Right kidney (tissue), 9 donors: ENCODE measurements at places on chromosomes 5 and 9.
A peak's percentile ranks its signal among the peaks of the same experiment; 100 is the strongest.

GRCh38 chr9:92176068-92176799, 61.0 kb upstream of the SPTLC1 start:
- DNase-seq = no peak

DNA sequence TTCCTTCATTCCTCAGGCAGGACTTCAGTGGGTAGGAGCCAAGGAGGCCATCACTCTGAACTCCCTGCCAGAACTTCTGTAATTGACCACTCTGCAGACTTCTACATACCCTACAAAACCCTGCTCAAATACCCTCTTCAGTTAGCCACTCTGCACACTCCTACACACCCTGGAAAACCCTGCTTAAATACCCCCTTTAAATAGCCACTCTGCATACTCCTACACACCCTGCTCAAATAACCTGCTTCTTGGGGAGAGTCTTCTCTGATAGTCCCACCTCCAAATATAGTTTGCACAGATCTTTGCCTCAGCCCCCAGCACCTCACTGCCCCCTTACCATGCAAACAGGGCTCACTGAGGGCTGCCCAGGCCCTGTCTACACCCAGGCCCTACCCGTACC, 18.6 kb upstream of the CARD19 start:
- no peak for DNase-seq

DNA sequence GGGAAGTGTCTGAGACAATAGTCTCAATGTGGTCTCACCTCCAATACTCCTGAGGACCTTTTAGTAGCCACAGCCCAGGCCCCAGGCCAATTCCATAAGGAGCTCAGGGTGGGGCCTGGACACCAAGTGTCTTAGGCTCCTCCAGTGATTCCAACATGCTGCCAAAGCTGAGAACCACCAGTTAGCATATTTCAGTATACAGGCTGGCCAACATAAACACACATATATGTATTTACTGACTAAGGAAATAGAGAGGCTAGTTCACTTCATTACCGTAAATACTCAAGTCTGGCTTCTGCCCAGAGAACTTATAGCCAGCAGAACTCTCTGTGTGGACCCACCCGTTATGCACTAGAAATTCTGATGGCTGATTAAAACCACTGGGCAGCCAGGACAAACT, 24.1 kb downstream of the S1PR3 start:
- DNase-seq = no peak

DNA sequence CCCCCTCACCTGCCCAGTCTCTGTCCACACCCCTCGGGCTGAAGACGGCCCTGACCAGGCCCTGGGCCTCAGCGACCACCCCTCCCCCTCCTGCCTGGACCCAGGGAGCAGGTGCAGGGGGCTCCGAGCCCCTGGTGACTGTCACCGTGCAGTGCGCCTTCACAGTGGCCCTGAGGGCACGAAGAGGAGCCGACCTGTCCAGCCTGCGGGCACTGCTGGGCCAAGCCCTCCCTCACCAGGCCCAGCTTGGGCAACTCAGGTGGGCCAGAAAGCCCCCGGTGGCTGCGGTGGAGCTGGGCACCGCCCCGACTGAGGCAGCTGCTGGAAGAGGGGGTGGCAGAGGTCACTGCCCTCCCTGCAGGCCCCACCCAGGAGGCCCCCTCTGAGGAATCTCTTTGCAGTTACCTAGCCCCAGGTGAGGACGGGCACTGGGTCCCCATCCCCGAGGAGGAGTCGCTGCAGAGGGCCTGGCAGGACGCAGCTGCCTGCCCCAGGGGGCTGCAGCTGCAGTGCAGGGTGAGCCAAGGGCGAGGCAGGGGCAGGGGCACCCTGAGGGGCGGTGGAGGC, 7.7 kb downstream of the ENTPD8 start:
- DNase-seq = no peak

DNA sequence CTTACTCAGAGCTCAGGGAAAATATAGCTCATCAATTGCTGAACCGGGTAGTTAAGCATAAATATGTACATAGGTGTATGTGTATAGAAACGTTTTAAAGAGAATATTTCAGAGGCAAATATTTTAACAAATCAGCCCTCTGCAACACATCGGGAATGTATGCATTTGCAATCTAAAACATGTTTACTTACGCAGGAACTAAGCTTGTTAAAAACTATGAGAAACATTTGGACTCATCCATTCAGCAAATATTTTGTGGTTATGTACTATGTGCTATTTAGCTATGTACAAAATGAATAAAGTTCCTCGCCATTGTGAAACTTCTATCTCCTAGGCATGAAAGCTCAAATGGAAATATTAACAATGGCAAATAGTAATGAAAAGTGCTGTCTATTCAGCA, 469.9 kb downstream of the ARHGEF28 start:
- DNase-seq = no peak

- DNase-seq = no peak
Measured at GRCh38 chr5:165617491-165617890, 2112.1 kb downstream of the MAT2B start.

- DNase-seq = no peak
Measured at GRCh38 chr9:128412120-128412790, 8.4 kb upstream of the CERCAM start.

- no peak for DNase-seq
Measured at GRCh38 chr5:16926417-16926816, 9.7 kb downstream of the MYO10 start.

GRCh38 chr5:94793113-94793815, 174.8 kb downstream of the SLF1 start:
- no peak for DNase-seq

- DNase-seq = no peak
Measured at GRCh38 chr9:124077915-124078572, 66.5 kb downstream of the LHX2 start.

DNA sequence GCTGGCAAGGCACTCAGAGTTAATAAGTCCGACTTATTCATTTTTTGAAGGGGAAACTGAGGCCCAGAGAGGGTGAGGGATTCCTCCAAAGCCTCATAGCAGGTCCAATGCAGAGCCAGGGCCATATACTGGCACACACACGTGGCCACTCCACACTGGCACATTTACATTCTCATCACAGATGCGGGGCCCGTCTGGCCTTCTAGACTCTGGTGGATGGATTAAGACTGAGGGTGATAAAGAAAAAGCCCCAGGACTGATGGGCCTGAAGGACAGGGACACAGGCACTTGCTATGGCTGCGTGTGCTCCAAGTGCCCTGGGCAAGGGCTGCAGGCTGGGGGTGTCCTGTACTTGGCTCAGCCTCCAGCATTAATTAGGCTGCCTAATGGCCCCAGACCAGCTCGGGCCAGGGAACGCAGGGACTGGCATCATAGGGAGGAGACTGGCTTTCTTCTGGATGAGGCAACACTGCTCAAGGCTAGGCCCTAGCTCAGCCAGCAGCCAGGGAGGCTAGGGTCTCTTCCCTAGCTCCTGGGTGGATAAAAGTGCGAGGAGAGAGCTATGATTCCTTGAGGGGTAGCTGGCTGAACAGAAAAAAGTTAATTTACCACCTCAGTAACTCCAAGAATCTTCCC, 28.5 kb upstream of the CSF1R start:
- DNase-seq = peak; percentile 8

- DNase-seq = no peak
Measured at GRCh38 chr5:85441156-85441555, 1056.5 kb upstream of the EDIL3 start.

DNA sequence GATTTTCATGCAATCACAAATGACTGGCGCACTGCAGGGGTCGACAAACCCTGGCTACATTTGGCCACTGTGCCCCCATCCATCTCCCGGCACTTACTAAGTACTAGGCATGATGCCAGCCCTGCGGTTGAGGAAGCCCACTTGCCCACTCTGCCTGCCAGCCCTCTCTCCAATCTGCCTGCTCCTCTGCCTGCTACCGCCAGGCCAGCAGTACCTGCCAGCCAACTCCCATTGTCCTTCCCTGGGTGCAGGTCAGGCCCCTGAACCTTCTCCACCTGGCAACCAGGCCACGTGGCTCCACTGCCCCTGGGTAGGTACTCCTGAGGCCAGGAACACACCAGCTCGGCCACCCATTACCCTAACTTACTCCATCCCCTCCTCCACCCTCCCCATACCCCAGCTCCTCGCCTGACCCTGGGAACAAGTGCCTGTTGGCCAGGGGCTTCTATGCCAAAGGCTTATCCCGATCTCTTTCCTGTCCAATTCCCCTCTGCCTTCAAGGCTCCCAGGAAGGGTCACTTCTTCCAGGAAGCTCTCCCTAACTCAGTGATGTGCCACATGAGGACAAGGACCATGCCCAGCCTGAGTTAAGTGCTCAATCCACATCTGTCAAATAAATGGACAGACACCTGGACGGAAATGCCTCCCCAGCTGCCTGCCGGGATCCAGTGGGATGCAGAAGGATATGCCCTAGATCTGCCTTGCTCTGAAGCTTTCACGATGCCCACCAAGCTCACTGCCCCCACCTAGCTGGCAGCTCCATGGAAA, 6.6 kb downstream of the EEIG1 start:
- no peak for DNase-seq

DNA sequence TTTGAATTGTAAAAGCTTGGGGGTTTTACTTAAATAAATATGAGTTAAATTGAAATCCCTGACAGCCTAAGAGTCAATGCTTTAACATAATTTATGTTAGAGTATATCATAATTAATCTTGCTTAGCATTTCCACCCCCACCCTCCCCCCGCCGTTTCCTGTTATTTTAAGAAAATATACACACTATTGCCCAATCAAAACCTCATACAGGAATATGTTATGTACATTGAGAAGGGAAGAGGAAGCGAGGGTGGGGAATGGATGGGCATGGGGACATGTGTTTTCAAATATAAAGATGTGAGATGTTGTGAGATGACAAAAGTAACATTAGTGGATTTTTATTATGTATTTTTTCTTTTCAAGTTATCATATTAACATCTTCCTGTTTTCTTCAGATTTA, 561.1 kb upstream of the MEF2C start:
- DNase-seq = no peak

DNA sequence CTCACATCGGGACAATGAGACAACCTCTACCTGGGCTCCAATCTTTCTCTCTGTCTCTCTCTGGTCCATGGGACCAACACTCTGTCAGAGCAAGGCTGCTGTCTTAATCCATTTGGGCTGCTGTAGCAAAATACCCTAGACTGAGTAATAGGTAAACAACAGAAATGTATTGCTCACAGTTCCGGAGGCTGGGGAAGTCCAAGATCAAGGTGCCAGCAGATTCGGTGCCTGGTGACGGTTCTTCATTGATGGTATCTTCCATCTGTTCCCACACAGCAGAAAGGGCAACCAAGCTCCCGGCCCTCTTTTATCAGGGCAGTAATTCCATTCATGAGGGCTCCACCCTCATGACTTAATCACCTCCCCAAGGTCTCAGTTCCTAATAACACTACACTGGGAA, 61.3 kb upstream of the SPOCK1 start:
- no peak for DNase-seq

- DNase-seq = no peak
Measured at GRCh38 chr5:140365941-140366340, 5.9 kb downstream of the SLC4A9 start.

DNA sequence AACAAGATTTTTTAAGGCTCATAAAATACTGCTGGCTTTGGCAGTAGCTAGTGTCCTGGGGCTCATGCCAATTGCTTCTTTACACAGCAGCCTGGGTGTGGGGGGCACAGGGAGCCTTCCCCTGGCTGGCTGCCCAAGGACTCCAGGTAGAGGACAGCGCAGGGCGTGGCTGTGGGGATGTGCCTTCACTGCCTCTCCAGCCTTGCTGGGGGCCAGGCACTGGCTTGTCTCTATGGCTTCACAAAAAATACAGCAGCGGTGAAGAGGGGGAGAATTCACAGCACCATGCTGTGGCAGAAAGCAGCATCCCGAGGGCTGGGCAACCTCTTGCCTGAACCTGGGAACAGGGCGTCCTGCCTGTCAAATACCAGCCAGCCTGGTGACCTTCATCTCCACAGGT, 57.4 kb downstream of the DAP start:
- DNase-seq = no peak

DNA sequence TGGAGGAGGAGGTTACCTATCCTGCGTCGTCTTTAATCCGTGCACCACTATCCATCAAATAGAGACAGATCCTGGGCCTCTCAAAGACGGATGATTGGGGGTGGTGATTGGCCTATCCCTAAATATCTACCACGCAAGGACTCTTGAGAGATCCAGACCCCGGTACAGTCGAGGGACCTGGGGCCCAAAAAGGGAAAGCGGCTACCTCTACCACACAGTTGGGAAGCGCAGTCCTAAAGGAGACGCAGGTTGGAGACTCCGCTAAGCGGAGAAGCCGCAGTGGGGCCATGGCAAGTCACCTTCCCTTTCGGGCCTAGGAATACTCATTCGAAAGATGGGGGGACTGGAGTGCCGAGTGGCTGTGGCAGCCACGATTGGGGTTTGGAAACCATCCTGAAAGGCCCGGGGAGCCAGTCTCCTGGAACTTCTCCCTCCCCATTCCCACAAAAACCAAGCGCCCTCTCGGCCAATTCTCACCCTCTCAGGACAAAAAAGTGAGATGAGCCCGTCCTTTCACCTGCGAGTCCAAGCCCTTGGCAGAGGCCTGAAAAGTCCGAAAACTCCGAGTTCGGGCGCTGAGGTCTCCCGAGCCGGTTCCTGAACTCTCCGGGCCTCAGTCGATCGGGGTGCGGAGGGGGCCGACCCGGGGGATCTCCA, 499 bp upstream of the FOXE1 start:
- peak; percentile 49 for DNase-seq

- DNase-seq = no peak
Measured at GRCh38 chr5:168135897-168136296, 155.5 kb upstream of the WWC1 start.

GRCh38 chr5:100615362-100615761, 80.2 kb downstream of the FAM174A start:
- DNase-seq = no peak

DNA sequence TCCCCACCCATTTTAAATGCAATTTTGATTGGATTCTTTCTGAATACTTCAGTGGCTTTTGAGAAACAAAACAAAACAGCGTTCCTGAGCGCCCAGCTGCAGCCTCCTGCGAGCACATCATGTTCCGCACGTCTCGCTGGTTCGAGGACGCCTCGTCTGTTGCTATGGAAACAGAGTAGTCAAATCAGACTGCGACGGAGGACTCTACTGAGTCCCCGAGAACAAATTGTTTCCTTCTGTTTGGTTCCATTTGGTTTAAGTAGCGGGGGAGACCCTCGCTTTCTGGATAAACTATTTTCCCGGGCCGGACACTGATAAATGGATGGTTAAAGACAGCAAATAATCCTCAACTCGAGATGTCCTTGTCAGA, 69.0 kb downstream of the SLC28A3 start:
- peak; percentile 45 for DNase-seq

- peak; percentile 39 for DNase-seq
Measured at GRCh38 chr5:96434201-96434645, 1.2 kb upstream of the PCSK1 start.

- DNase-seq = no peak
Measured at GRCh38 chr9:136059321-136059791, 35.7 kb downstream of the NACC2 start.
